ENCODE measurements at places on chromosomes 12 and 14. TPM values are rescaled to one million over a fixed set of nuclear protein-coding genes. Genes with fewer than 3 reads are reported as not detected.

DNA sequence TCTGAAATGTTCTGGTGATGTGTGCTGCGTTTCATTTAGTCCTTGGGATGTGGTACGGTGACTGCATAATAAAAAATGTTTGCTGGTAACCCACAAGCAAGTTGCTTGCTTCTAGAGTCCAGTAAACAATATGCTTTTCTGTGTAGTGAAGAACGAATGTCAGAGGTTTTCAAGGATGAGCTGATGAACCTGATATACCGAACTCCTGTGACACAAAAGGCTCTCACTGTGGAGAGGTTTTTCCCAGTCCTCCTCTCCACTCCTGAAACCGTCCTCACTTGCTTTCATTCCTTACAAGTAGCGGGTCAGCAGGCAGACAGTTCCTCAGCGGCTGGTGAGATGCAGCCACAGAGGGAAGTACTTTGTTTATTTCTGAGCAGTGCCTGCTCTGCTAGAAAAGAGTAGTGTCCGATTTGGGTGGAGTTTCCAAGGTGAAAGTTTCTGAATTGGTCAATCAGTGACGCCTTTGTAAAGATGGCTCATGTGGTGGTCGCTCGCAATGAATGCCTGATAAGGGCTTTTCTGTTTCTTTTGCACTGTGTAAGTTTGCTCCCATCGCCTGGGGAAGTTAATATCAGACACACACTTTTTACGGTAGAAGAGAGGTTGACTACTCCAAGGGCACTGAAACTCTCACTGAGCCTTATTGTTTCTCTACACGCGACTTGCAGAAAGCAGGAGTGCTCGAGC lies 3.0 kb downstream of the ETV6 start:
- peak overlapping the region; percentile 99 for H3K4me3 ChIP-seq
- peaks cover 45% of the 10 kb centered on the region for H3K4me1 ChIP-seq
- H3K27me3 ChIP-seq = no peaks in the 10 kb centered on the region
- H3K36me3 ChIP-seq = peaks cover 4% of the 10 kb centered on the region
- peak overlapping the region; percentile 74 for H3K27ac ChIP-seq
- DNase-seq = peak; percentile 9

- H3K27me3 ChIP-seq = peaks cover 40% of the 10 kb centered on the region
- peaks cover 20% of the 10 kb centered on the region for H3K36me3 ChIP-seq
- H3K27ac ChIP-seq = no peak overlapping the region
- peak overlapping the region; percentile 77 for H3K4me3 ChIP-seq
These were observed 58.5 kb upstream of the TMPO start for GRCh38 chr12:98456576-98457573.

Gene TSHR
- not detected for total RNA-seq

GRCh38 chr14:81946834-81947798 lies 413.5 kb upstream of the SEL1L start:
- no peaks in the 10 kb centered on the region for H3K4me1 ChIP-seq
- H3K27ac ChIP-seq = no peak overlapping the region
- no peaks in the 10 kb centered on the region for H3K36me3 ChIP-seq
- DNase-seq = no peak
- peaks cover under 1% of the 10 kb centered on the region for H3K27me3 ChIP-seq
- no peak overlapping the region for H3K4me3 ChIP-seq

Gene GDF3
- total RNA-seq = not detected

Gene KCNA5
- not detected for total RNA-seq

- no peak overlapping the region for H3K4me3 ChIP-seq
- no peaks in the 10 kb centered on the region for H3K36me3 ChIP-seq
- no peak for DNase-seq
These were observed 33.2 kb downstream of the SAMD4A start for GRCh38 chr14:54599966-54600716.

DNA sequence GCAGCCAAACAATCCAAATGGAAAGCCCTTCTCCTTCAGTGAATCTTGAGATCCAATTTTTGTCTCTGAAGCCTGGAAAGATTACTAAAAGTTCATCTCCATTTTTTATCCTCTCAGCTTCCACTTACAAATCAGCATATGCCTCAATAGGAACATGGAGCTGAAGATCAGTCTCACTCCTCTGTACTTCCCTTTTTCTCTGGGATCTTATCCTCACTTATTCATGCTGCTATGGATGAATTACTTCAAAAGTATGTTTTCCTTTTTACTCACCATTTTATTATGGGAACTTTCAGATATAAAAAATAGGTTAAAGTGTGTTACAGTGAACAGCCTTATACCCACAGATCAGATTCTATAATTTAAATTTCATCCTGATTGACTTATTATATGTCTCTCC lies 14.4 kb upstream of the NTF3 start:
- no peak for DNase-seq
- no peaks in the 10 kb centered on the region for H3K36me3 ChIP-seq
- H3K4me3 ChIP-seq = no peak overlapping the region
- peaks cover 13% of the 10 kb centered on the region for H3K27me3 ChIP-seq
- H3K27ac ChIP-seq = no peak overlapping the region

DNA sequence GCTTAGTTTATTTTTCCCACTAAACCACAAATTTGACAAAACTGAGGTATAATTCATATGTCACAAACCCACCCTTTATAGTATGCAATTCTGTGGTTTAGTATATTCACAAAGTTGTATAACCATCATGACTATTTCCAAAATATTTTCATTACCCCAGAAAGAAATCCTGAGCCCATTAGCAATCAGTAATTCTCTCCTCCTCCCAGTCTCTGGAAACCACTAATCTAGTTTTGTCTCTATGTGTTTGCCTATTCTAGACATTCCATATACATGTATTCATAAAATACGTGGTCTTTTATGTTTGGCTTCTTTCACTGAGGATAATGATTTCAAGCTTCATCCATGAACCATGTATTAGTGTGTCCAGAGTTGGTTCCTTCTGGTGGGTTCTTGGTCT lies 267.6 kb downstream of the AEBP2 start:
- no peaks in the 10 kb centered on the region for H3K27me3 ChIP-seq
- H3K4me1 ChIP-seq = no peaks in the 10 kb centered on the region
- no peak overlapping the region for H3K4me3 ChIP-seq
- H3K27ac ChIP-seq = no peak overlapping the region

- H3K36me3 ChIP-seq = peaks cover 3% of the 10 kb centered on the region
- no peak overlapping the region for H3K4me3 ChIP-seq
- peaks cover 6% of the 10 kb centered on the region for H3K4me1 ChIP-seq
- no peak for DNase-seq
- no peak overlapping the region for H3K27ac ChIP-seq
These were observed 15.5 kb downstream of the REM2 start for GRCh38 chr14:22898302-22899090.

- no peaks in the 10 kb centered on the region for H3K4me1 ChIP-seq
- H3K27me3 ChIP-seq = peaks cover 5% of the 10 kb centered on the region
- DNase-seq = no peak
- H3K27ac ChIP-seq = no peak overlapping the region
These were observed 188.9 kb downstream of the PPFIA2 start for GRCh38 chr12:81570234-81570633.

GRCh38 chr12:40153432-40153831 lies 47.6 kb upstream of the SLC2A13 start:
- H3K4me1 ChIP-seq = no peaks in the 10 kb centered on the region
- H3K4me3 ChIP-seq = no peak overlapping the region
- H3K27ac ChIP-seq = no peak overlapping the region
- H3K36me3 ChIP-seq = no peaks in the 10 kb centered on the region
- H3K27me3 ChIP-seq = peaks cover 19% of the 10 kb centered on the region
- no peak for DNase-seq

- peaks cover 6% of the 10 kb centered on the region for H3K36me3 ChIP-seq
- H3K27me3 ChIP-seq = peaks cover 36% of the 10 kb centered on the region
- peaks cover 2% of the 10 kb centered on the region for H3K4me1 ChIP-seq
- no peak overlapping the region for H3K27ac ChIP-seq
- DNase-seq = no peak
These were observed 1.4 kb downstream of the MEG3 start for GRCh38 chr14:100827101-100828021.

- H3K4me3 ChIP-seq = no peak overlapping the region
- H3K4me1 ChIP-seq = peaks cover 6% of the 10 kb centered on the region
- peaks cover 3% of the 10 kb centered on the region for H3K27me3 ChIP-seq
- no peak overlapping the region for H3K27ac ChIP-seq
- no peak for DNase-seq
These were observed 314.3 kb upstream of the OR4E1 start for GRCh38 chr14:21987937-21988336.

Gene LRP1
- 6.0 TPM for total RNA-seq

- H3K4me1 ChIP-seq = peaks cover 11% of the 10 kb centered on the region
- H3K27me3 ChIP-seq = no peaks in the 10 kb centered on the region
- peak overlapping the region; percentile 96 for H3K4me3 ChIP-seq
- H3K27ac ChIP-seq = peak overlapping the region; percentile 97
These were observed 723 bp upstream of the LRP10 start for GRCh38 chr14:22870811-22871223.

Gene MYO1A
- 1.1 TPM for total RNA-seq

Gene TESPA1
- 253 TPM for total RNA-seq

Gene PLEKHG7
- total RNA-seq = not detected

DNA sequence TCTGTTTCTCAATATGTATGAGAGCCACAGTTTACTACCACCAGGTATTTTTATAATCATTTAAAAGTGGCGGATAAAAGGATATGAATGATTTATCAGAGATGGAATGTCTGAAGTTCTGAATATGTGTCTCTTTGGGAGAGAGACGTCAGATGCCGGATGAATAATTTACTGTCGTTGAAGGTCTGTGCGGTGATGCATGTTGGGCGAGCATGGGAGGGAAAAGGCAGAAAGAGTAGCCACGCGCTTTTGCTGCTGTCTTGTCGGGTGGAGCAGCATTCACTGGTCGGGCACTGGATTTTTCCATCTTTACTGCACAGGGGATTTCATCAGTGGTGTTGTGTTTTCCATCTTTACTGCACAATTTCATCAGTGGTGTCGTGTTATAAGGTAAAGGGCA lies 65.6 kb downstream of the SYNE2 start:
- no peak for DNase-seq
- H3K4me1 ChIP-seq = peaks cover 1% of the 10 kb centered on the region
- no peaks in the 10 kb centered on the region for H3K27me3 ChIP-seq
- no peaks in the 10 kb centered on the region for H3K36me3 ChIP-seq
- no peak overlapping the region for H3K27ac ChIP-seq

DNA sequence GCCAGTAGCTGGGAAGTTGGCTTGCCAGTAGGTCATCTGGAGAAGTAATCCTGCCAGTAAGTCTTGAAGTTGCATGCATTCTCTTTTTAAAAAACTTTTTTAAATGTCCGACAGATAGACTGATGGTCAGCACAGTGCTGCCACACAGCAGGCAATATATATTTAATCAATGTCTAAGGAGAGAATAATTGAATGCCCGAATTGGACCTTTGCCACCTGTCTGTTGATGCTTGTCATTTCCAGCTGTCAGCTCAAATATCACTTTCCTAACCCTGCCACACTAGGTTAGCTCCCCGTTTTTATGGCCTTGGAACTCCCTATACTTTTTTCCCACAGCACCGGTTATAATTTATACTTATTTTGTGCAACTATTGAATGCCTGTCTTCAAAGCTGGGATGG lies 2.1 kb upstream of the SLC15A4 start:
- H3K36me3 ChIP-seq = no peaks in the 10 kb centered on the region
- peaks cover 2% of the 10 kb centered on the region for H3K27me3 ChIP-seq
- peak overlapping the region; percentile 4 for H3K4me3 ChIP-seq
- H3K27ac ChIP-seq = no peak overlapping the region
- peaks cover 15% of the 10 kb centered on the region for H3K4me1 ChIP-seq
- DNase-seq = no peak

Gene ADAM21
- 0.18 TPM for total RNA-seq

- peak overlapping the region; percentile 59 for H3K27ac ChIP-seq
- no peaks in the 10 kb centered on the region for H3K27me3 ChIP-seq
- H3K4me1 ChIP-seq = peaks cover 13% of the 10 kb centered on the region
- H3K4me3 ChIP-seq = no peak overlapping the region
- no peaks in the 10 kb centered on the region for H3K36me3 ChIP-seq
- no peak for DNase-seq
These were observed 12.2 kb downstream of the FBXL14 start for GRCh38 chr12:1581973-1582708.

Gene PRH2
- total RNA-seq = not detected

Gene IGF1
- 0.05 TPM for total RNA-seq
